ENCODE measurements at places on chromosomes 16 and 17.

- DNase-seq: no peak
These were observed 23.4 kb downstream of the DCAF7 start for GRCh38 chr17:63573634-63574033.

DNA sequence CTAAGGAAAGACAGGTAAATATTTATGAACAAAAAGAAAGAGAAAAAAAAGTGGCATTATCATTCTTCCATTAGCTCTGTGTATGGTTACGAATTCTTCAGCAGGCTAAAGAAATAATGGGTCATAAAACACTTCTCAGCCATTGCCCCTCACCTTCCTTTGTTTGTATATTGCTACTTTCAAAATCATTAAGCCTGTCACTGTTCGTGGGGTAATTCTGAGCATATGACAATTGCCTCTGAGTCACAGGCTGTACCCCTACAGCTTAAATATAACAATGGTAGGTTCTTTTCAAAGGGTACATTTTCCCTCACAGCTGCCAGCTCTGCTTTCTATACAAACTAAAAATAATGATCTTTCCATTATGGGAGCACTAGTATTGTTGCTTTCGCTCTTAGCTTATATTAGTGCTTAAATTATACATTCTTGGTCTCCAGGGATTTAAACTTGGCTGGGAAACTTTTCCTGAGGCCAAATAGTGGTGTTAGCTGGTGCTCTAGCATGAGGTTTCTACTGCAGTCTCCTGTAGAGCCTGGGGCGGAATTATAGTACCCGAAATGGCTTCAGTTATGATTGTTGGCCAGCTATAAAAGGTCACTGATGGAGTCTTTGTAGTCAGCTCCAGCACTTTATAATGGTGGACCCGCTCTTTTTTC lies 74.7 kb upstream of the CDH11 start:
- no peak for DNase-seq

GRCh38 chr17:9924735-9925191 lies 19.7 kb upstream of the RCVRN start:
- peak; percentile 78 for DNase-seq

- DNase-seq: no peak
These were observed 96.8 kb downstream of the BRIP1 start for GRCh38 chr17:61766520-61766919.

- DNase-seq: no peak
These were observed 28.8 kb downstream of the PRKCA start for GRCh38 chr17:66331038-66331816.

DNA sequence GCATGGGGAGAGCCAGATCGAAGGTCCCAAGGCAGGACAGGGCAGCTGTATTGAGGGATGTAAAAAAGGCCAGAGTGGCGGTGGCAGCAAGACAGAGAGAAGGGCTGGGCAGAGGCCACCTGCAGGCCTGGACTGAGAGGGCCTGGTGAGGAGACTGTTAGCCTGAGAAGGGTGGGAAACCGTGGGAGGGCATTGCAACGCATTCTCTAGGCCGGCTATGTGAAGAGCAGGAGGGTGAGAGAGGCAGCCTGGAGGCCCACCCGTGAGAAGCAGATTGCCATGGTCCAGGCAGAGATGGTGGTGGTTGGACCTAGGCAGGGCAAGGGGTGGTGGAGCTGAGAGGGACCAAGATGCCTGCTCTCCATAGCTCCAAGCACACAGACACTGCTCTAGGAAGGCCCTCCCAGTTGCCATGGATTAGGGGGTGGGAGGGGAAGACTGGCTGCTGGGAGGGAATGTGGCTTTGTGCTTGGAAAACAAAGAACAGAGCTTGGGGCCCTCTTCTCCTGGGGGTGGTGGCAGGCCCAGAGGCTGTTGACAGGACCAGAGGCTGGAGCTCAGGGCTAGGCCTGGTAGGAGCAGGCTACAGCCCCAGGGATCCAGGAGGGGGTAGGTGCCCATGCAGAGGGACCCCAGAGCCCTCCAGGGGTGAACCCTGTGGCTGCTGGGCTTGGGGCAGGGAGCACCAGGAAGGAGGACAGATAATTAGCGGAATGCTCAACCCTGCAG lies 12.4 kb upstream of the TCAP start:
- no peak for DNase-seq

All from suppressor macrophage treated with lipopolysaccharide for 4 hours (primary cell).